A549 treated with CORT108297 at 1 μM for 4 hours (cell line): ENCODE measurements at places on chromosomes 11 and 22. TPM values are rescaled to one million over a fixed set of nuclear protein-coding genes. Genes with fewer than 3 reads are reported as not detected.

Gene RCE1
- 34.5 to 52.2 TPM (median 49.8 TPM) in 5 replicates for total RNA-seq

Gene IFITM1
- 0.22 to 0.64 TPM (median 0.39 TPM) in 5 replicates for total RNA-seq

Gene CLTCL1
- total RNA-seq: 4.6 to 6.1 TPM (median 5.6 TPM) in 5 replicates

Gene RIMBP3C
- 0.13 to 0.23 TPM (median 0.18 TPM) in 5 replicates for total RNA-seq

Gene OSM
- 0.05 TPM in 1 of 5 replicates, not detected in the others for total RNA-seq

Gene PDE3B
- total RNA-seq: 1.9 to 2.6 TPM (median 2.2 TPM) in 5 replicates

Gene TYR
- not detected in 5 replicates for total RNA-seq

Gene LDHAL6A
- not detected in 5 replicates for total RNA-seq

Gene OR8G5
- not detected in 5 replicates for total RNA-seq

Gene NXPE2
- total RNA-seq: 0.05 TPM in 1 of 5 replicates, not detected in the others

Gene HBG2
- not detected in 5 replicates for total RNA-seq

Gene SERPIND1
- 0.05 to 0.08 TPM in 2 of 5 replicates, not detected in the others for total RNA-seq

Gene APOL2
- total RNA-seq: 31.0 to 42.8 TPM (median 37.3 TPM) in 5 replicates

Gene SYCE3
- 0.23 to 0.34 TPM (median 0.30 TPM) in 3 of 5 replicates, not detected in the others for total RNA-seq

Gene UBQLN3
- not detected in 5 replicates for total RNA-seq

Gene TIMP3
- 1.5 to 2.7 TPM (median 1.9 TPM) in 5 replicates for total RNA-seq

Gene LRRC56
- total RNA-seq: 0.45 to 0.93 TPM (median 0.75 TPM) in 5 replicates

Gene TM7SF2
- 4.2 to 8.3 TPM (median 6.2 TPM) in 5 replicates for total RNA-seq

Gene C11orf91
- 0.35 to 1.8 TPM (median 1.4 TPM) in 5 replicates for total RNA-seq

Gene SCUBE1
- total RNA-seq: 0.08 to 0.24 TPM (median 0.13 TPM) in 5 replicates

Gene SLC22A6
- total RNA-seq: not detected in 5 replicates

Gene P2RY2
- total RNA-seq: 8.5 to 12.8 TPM (median 11.4 TPM) in 5 replicates

Gene CST6
- not detected in 5 replicates for total RNA-seq

Gene SCGB1C1
- total RNA-seq: not detected in 5 replicates

Gene RTN4RL2
- total RNA-seq: 59.0 to 127 TPM (median 116 TPM) in 5 replicates

Gene TMPRSS5
- total RNA-seq: 0.08 to 0.15 TPM (median 0.12 TPM) in 5 replicates

Gene ESAM
- 9.1 to 13.4 TPM (median 12.1 TPM) in 5 replicates for total RNA-seq

Gene FAM83F
- total RNA-seq: under 0.01 TPM in 1 of 5 replicates, not detected in the others

Gene GTSE1
- total RNA-seq: 29.8 to 36.2 TPM (median 33.5 TPM) in 5 replicates

Gene TNNI2
- 0.25 TPM in 1 of 5 replicates, not detected in the others for total RNA-seq

Gene E2F8
- total RNA-seq: 5.5 to 6.8 TPM (median 6.2 TPM) in 5 replicates

Gene CECR2
- total RNA-seq: 0.06 to 0.12 TPM (median 0.09 TPM) in 5 replicates
